ENCODE measurements at places on chromosomes 5 and 9.

DNA sequence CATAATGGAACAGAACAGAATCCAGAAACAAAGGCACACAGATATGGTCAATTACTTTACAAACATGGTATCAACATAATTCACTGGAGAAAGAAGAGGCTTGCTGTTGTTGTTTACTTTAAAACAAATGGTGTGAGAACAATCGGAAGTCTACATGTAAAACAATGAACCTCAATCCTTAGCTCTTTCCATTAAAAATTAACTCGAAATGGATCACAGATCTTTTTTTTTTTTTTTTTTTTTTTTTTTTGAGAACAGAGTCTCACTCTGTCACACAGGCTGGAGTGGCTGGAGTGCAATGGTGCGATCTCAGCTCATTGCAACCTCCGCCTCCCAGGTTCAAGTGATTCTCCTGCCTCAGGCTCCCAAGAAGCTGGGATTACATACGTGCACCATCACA is 9.8 kb downstream of the SEMA4D start:
- DNase-seq = no peak

DNA sequence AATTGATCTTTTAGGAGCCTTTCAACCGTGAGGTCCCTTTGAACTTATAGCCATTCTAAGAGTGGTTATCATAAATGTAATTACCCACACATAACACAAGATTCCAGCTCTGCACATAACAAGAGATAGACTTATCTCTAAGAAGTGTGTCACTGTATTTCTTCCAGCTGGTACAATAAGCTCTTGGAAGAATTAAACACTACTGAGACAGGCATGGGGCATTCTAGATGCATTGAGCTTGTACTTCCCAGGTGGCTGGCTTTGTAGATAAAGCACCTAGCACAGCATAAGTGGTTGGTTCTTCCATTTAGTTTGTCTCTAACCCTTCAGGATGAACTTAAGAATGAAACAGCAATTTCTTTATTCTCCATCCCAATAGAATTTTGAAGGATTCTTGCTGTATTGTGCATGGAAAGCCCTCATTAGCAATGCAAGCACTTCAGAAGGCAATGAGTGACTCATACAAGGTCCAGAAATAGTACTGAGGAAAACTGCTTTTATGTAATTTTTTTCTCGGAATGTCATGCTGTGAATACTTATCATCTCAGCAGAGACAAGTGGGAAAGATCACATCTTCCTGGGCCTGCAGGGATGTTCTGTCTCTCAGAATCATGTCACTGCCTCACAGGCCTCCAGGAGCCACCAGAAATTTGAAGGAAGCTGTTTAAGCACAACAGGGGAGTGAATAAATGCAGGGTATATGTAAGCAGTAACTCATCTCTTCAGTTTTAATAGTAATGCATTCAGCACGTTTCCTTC is 91.1 kb upstream of the CD180 start:
- DNase-seq = no peak

DNA sequence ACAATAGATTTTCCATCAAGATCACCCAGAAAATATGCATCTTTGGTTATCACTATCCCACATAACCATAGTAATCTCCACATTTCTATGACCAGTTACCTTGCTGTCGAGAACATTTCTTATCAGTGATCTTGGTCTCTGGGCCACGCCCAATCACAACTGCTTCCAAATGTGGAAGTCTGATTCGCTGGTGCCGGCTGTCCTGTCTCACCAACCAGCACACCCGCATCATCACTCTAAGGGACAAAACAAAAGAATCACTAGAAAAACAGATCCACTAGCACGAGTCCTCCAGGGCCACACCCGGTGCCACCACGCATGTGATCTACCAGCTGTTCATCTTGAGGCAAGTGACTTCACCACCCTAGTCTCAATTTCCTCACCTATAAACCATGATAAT is 11.8 kb downstream of the APTX start:
- no peak for DNase-seq

DNA sequence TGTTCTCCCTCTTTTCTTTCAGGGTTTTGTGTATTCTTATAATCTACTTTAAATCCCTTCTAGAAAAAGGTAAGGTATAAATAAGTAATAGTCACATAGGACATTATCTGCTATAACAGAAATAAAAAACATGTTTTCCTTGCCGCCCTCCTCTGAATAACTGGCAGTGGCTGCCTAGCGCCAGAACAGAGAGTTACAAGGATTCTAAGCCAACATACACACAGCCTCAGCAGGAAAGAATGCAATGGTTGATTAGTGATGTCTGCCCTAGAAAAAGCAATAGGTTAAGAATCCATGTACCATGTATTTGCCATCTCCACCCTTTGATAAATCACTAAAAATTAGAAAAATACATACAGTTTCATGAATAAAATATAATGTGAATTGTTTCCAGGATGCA is 4.9 kb downstream of the MED27 start:
- DNase-seq = no peak

GRCh38 chr9:15999422-16000339 is 446.8 kb downstream of the CCDC171 start:
- DNase-seq = no peak

GRCh38 chr9:73269430-73270101 is 117.9 kb downstream of the ANXA1 start:
- DNase-seq = no peak

GRCh38 chr5:154729613-154730012 is 25.6 kb upstream of the LARP1 start:
- no peak for DNase-seq

DNA sequence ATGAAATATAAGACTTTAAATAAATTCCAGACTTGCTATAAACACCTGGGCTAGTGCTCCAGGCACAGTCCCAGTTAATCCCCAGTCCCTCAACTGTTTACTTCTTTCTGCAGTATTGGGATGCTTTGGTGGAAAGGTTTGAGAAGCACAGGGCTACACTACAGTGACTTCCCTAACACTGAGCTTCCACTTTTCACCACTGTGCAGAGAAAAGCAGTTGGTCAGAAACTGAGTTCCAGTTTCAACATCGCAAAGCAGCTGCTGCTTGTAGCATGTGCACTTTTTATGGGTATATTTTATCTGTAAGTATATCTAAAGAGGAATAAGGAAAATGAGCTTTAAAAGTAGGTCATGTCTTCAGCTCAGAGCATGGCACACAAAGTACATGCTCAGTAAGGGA is 339.7 kb downstream of the NTRK2 start:
- DNase-seq = no peak

GRCh38 chr5:39863926-39864552 is 439.3 kb upstream of the DAB2 start:
- DNase-seq = no peak

DNA sequence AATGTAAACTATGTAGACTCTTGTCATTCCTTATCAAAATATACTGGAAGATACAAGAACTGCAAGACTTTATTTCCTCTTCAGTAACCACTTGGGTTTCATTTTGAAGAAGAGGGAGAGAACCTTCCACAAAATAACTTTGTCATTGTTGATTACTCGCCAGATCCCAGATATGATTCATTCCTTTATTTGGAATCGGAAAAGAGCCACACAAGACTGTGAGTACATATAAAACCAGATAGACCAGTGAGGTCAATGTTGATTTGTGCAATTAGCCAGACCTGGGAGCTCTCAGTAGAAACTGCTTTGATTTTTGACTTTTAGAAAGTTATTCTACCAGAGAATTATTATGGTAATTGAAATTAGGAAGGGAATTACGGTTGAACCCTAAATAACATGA is 146.1 kb downstream of the TMEM167A start:
- DNase-seq = no peak

DNA sequence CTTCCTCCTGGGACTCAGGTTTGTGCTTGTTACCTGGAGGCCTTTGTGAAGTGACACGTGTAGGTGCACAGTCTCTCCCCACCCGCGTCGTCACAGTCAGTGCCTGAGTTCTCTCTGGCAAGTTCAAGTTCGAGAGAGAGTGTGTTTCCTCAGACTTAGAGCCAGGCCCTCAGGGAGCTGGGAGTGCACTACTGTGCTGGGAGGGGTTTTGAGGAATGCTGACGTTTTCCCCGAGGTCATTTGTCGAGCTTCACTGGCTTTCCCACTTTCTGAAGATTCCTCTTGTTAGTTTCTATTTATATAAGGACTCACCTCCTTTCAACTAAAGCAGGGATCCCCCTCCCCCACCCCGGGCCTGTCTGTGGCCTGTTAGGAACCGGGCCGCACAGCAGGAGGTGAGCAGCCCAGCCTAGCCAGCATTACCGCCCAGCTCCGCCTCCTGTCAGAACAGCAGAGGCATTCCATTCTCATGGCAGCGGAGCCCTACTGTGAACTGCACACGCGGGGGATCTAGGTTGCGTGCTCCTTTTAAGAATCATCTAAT is 209.2 kb downstream of the DIRAS2 start:
- no peak for DNase-seq

DNA sequence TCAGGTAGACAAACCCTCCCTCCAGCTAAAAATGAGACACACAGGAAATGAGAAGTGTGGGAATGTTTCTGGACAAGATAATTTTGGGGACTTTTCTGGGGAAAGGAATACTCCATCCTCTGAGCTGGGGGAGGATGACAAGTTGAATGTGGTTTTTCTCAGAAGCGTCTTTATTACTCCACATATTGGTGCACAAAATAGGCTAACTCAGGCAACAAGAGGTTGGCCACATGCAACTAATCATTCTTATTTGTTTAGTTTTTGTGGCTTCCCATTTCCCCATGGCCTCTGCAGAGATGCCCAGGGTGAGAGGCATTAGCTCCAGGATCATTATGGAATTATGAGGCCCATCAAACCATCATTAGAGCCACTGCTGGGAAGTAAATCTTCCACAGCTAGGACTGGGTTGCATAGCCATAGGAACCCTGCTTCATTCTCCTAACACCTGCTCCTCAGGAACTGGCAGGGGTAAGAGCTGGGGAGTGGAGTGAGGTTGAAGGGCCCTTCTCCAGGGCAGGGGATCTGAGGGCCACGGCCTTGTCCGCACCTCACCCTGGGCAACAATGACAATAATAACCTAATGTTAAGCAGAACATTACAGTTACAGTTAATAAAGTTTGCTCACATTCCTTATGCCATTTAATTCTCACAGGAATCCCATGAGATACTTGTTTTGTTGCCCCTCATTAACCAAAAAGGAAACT is 9.3 kb upstream of the SIL1 start:
- DNase-seq = no peak

DNA sequence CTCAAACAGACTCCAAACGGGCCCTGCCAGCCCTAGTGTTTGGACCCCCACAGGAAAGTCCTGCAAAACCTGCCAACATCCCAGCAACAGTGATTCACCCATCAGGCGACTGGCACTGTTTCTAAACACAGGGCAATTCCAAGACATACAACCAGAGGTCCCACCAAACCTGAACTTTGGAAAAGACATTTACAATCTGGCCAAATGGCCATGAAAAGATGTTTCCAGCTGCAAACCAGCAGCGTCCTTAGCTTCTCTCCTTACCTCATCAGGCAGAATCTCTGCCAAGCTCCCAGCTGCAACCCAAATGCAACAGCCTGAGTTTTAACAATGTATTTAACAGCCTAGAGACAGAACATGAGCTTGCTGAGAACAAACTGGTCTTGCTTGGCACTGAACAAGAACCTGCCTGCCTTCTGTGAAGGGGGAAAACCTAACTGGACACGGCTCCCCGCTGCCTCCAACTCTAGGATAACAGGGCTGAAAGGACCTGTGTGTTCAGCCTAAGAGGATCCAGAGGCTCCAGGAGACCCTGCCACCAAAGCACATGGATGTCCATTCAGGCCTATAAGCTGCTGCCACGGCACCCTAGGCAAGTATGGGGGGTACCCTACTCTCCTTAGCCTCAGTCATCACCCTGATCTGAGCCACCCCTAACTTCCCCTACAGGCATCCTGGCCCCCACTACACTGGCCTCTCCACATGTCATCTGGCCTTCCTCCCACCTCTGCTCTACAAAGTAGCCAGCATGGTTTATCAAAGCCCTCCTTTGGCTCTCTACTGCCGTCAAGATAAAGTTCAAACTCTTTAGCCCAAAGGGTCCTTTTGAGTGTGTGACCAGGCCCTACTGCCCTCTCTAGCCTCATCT is 5.6 kb downstream of the P4HA2 start:
- DNase-seq = no peak

DNA sequence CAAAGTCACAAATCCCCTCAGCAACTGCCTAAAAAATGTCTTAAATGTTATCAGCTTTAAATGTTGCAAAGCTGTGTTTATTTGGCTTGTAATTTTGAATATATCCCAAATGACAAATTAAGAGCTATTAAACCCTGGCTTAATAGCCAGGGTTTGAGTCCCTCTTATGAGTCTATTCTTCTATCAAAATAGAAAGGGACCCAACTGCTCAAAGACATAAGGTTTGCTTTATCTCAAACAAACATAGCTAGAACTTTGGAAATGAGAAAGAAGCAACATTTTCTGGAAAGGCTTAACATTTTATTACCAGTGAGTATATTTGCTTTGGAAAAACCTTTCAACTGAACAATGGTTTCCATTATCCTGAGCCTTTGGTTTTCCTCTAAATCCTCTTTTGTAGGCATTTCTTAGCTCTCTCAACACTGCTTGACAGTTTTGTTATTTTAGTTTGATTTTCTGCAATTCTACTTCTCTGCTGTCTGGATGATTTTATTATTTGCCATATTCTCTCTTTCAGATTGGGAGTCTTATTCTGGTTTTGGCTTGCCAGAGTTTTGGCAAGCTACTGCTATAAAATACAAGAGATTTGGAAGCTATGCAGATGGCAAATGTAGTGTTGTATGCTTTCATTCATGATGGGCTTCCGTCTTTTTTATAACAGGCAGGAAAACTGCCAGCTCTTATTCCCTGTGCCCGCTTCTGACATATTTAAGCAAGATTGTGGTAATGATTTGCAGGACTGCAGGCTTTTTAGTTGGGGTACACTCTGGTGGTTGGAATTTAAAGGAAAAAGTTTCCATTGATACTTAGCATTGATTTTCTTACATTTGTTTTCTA is 734.9 kb downstream of the DTWD2 start:
- no peak for DNase-seq

DNA sequence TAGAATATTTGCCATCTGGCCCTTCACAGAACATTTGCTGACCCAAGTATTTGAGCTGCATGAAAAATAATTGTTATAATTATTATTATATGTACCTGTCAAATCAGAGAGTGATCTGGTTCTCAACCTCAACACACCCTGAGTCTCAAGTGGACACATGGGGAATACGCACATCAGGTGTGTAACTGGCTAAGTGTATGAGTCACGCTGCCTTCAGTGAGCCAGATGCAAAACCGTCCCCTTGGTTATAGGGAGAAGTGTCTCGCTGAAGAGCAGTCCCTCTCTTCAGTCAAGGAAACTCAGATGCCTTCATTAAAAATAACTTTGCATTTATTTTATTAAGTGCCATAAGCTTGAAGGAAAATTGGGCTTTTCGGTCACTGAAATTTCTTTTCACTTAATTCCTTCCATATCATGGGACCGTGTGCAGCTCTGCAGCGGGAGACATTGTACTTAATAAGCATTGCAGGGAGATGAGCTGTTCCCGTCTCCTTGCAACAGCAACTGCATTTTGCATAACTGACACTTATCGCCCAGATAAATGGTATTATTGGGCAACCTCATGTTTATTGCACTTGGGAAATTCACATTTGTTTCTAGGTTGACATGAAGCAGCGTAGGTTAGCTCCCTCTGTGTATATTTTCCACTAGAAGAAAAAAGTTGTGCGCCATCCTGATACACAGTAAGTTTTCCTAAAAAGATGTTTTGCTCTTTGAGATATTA is 512.3 kb upstream of the DAP start:
- DNase-seq = no peak
